ENCODE measurements at places on chromosomes 12 and 14.

DNA sequence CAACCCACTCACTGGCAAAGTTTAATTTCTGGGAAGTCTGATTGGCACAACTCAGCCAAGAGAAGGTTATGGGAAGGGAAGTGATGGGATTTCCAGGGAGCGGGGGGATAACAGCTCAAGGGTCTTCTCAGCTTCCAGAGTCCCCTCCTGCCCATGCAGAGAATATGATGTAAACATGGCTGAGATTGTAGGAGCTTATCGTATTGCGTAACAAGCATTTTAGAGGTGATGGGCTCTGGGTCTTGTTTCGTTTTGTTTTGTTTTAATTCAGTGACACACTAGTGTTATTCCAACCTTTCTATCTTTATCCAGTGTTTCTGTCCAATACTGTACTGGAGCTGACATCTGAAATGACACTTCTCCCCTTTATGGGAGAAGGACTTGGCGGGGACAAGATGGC lies 762.1 kb upstream of the TMEM132C start:
- no peak for DNase-seq

DNA sequence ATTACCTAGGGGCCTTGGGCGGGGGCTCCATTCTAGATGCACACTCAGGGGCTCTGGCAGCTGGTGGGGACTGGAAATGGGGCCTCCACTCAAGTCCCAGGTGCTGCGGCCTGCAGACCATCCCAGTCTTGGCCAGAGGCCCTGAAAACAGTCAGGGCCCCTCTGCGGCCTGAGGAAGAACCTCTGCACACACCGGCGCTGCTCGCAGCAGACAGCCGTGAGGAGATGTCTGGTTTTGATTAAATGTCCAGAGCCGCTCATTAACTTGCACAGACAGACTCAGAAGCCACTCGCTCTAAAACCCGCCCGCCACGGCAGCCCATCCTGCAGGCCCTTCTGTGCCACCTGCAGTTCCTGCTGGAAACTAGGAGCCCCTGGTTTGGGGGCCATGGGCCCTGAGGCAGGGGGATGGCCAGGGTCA lies 36.4 kb upstream of the NCOR2 start:
- no peak for DNase-seq

DNA sequence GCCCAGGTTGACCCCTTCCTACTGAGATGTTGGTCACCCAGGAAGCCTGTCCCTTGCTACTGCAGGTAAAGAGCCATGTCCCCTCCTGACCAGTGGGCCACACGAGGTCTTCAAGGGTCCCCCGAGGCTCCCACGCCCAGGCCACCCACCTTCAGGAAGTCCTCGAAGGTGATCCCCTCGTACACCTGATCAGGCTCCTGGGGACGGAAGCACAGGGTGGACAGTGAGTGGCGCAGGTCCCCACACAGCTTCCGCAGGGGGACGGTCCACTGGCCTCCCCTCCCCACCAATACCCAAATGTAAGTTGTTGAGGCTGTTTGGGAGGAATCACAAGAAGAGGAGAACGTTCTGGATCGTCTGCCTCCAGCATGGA lies 57.4 kb downstream of the TESC start:
- DNase-seq: no peak

- DNase-seq: no peak
Observed at GRCh38 chr14:55051165-55051422, 353 bp upstream of the MAPK1IP1L start.

GRCh38 chr12:3032770-3033538 lies 44.2 kb upstream of the TSPAN9 start:
- DNase-seq: no peak

DNA sequence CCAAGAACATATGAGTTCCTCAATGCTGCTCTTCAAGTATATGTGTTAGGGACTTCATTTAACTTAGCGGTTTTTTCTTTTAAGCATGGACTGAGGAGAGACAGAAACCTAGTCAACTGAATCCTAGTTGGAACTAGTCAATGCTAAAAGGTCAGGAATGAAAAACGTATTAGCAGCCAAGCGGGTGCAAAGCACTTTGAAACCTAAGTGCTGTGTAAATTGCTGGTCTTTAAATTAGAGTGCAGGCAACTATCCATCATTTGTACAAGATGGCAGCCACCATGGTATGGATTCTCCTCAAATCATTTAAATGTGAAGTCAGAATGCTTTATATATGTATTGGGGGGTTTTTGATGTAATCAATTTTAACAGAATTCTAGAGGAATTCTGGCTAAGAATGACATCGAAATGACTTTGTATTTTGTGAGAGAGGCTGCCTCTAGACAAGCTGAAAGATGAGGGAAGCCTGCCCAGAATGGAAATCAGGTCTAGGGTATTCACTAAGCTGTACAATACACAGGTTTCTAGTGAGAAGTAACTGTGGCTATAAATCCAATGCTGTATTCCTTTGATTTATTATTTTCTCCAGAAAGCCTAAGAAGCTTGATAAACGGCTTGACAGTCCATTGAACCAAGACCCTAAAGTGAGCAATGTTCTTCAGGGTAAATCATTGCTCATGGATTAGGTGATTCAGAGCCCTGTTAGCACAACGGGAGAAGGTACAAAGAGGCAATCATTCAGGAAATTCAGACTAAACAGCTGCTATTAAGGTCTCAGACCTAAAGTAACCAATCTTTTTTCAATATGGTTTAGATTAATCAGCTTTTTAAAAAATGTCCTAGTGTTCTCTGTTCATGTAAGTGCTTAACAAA lies 198.8 kb downstream of the ANO2 start:
- no peak for DNase-seq

DNA sequence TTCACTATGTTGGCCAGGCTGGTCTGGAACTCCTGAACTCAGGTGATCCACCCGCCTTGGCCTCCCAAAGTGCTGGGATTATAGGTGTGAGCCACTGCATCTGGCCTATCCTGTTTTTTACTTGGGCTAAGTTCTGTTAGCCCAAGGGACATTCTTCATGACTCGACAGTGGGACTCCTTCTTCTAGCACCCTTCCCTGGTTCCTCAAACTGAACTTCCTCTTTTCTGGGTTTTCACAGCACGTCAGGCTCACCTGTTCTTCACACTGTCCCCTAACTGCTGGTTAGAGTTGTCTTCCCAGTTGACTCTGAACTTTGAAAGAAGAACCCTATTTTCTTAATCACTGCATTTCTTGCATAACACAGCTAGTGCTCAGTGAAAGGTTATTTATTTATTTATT lies 22.5 kb downstream of the CABP1 start:
- DNase-seq: peak; percentile 81

- DNase-seq: no peak
Observed at GRCh38 chr14:75494896-75495295, 27.4 kb upstream of the BATF start.

DNA sequence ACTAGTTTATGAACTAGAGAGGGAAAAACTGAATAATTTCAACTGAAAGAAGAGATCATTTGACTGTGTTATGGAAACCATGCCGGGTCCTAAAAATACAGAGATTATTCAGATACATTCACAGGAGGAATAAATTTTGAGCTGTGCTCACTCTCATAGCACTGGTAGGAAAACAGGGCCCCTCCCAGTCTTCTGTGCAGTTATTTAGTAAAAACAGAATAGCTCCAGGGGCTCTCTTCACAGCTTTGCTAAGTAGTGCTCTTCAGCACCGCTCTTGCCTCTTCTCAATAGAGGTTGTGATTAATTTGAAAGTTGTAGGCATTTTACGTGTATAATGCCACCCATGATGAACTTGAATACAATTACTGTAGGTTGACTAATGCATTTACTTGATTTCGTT lies 435.9 kb upstream of the PDE3A start:
- DNase-seq: no peak

- DNase-seq: no peak
Observed at GRCh38 chr12:53222806-53223261, 9.2 kb downstream of the RARG start.

- no peak for DNase-seq
Observed at GRCh38 chr12:88381466-88381865, 198.8 kb downstream of the KITLG start.

GRCh38 chr12:31818623-31819268 lies 89.9 kb upstream of the AMN1 start:
- DNase-seq: no peak

- no peak for DNase-seq
Observed at GRCh38 chr12:29073631-29074239, 75.3 kb upstream of the FAR2 start.

- DNase-seq: no peak
Observed at GRCh38 chr12:100229036-100229635, 28.5 kb downstream of the ACTR6 start.

DNA sequence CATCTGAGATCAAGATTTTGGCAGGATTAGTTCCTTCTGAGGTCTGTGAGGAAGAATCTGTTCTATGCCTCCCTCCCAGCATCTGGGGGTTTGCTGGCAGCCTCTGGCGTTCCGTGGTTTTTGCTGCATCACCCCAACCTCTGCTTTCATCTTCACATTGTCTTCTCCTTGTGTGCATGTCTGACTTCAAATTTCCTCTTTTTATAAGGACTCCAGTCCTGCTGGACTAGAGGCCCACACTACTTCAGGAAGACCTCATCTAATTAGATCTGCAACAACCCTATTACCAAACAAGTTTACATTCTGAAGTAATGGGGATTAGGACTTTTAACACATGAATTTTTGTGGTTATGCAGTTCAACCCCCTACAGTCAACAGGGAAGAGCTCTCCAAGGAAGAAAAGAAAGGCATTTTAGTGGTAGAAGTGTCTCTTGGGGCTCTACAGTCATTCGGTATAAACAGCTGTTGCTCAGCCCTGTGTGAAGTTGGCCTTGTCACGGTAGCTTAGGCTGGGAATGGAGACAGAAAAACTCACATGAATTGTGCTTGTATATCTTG lies 89.7 kb downstream of the CAND1 start:
- no peak for DNase-seq

DNA sequence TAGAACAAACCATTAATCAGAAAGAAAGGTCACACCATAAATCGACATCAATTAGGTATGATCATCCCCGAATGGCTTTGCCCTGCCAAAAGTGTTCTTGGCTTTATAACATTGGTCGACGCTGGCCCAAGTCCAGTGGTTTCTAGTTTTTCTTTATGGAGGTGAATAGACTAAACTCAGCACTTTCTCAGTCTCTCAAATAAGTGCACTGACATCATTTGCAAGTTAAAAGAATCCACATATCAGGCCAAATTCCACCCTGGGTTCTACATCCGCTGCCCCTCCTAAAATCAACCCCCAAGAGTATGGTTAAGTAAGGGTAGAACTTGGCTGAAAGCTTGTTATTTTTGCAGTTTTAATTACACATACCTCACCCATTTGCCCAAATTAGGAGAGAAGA lies 314.3 kb downstream of the C12orf75 start:
- DNase-seq: no peak

DNA sequence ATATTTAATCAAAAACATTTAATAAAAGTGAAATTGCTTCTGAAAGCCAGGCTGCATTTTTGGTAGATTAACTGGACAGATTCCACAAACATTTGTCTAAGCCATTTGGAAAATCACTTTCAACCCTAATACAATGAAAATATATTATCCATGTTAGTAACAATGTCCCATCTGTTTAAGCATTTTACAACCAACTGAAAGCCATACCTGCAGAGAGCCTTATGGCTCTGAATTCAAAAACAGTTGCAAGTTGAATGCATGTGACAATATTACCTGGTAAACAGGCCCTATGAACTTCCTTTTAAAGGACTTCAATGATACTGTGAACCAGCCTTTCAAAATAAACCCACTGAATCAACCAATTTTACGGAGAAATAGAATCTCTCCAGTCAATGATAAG lies 468.1 kb downstream of the BTG1 start:
- no peak for DNase-seq

GRCh38 chr14:74919421-74920165 lies 3.5 kb downstream of the RPS6KL1 start:
- no peak for DNase-seq

DNA sequence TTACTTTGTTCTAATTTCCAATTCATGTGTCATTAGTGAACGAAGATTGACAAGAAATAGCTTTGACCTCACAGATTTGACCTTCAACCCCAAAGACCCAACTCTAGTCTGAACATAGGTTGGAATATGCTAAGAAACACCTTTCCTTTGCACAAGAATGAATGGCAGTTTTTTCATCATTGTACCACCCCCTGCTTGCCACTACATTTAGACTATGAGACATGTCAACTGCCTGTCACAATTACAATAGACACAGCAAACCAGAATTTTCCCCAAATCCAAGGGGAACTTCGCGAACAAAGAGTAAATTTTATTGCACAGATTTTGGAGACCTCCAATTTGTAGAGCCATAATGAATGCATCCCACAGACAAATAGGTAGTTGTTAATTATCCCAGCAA lies 535.4 kb downstream of the PRKD1 start:
- DNase-seq: no peak

DNA sequence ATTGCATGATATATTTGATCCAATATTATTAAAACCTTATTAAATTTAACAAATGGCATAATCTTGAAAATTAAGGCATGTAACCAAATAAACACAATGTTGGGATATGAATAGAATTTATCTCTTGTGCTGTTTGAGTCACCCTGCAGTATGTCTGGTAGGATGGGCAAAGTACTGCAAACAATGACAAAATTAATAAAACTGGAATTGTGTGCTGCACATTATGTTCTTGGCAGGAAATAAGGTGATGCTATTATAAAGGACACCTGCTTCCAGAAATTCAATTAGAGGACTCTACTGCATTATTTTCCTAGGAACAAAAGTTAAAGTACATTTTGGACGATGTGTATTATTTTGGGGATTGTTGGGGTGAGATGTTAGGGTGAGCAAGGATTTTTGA lies 132.7 kb downstream of the PPFIA2 start:
- DNase-seq: no peak

DNA sequence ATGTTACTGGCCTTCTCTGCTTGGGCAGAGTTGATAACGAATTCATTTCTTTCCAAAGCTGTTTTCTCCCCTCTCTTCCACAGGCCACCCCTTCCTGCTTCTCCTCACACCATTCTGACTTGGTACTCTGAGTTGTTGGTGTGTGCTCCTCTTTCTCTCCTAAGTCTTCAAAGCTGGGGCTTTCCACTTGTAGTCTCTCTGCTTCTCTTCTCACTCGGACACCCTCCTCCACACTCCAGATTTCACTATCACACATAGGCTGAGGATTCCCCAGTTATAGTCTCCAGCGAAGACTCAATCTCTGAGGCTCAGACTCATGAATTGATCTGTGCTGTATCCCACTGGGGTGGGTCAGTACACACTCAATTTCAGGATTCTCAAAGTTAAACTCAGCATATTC lies 201.0 kb downstream of the SSPN start:
- DNase-seq: no peak

DNA sequence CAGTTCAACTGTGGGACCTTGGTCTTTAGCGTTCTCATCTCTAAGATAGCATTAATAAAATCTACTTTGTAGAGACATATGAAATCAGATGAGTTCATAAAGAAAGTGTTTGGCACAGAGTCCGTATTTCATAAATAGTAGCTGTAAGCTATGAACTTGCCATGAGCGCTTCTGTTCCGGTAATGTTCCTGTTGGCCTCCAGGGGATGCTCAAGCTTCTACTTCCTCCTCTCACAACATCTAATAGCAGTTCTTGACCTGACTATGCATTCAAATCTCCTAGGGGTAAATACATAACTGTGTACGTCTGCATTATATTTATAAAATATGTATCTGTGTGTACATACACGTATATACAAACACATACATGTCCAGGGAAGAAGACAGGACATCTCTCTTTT lies 288.2 kb upstream of the TMPO start:
- no peak for DNase-seq

- no peak for DNase-seq
Observed at GRCh38 chr12:16586350-16587109, 19.4 kb downstream of the LMO3 start.
